Substantia nigra (tissue), 51 donors: ENCODE measurements at places on chromosomes 4 and X.

DNA sequence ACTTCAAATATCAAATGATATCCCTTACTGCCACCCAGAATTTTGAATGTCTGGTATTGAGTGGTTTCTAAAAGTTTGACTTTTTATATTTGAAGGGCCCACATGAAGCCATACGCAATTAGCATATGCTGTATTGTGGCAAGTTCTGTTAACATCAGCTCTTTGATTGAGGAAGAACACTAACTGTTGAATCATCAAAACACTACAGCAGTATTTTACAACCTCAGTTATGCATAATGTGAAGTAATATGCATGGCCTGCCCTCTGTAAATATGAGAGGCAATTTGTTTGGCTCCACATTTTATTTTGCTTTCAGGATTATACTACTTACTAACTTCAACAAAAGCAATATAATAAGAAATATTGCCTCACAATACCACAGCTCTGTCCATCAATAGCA, 62.2 kb upstream of the DMD start:
- no peak for DNase-seq

- DNase-seq: no peak
Observed at GRCh38 chr4:153579410-153579809, 104.7 kb upstream of the TLR2 start.

DNA sequence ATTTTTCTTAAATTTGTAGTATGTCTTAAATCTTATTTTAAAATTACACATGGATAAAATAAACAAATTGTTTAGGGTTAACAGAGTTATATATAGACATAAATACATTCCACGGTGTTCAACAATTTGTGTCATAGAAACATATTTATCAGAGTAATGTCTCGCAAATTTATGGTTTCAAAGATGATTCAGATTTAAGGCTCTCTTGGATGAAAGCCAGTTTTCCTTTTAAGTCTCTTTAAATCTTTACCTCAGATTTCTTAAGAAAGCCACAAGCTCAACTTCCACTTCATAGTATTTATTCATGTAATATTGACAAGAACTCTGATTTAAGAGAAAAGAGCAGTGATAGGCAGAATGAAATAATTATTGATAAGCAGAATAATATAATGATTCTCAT, 1254.8 kb upstream of the ADGRL3 start:
- no peak for DNase-seq

DNA sequence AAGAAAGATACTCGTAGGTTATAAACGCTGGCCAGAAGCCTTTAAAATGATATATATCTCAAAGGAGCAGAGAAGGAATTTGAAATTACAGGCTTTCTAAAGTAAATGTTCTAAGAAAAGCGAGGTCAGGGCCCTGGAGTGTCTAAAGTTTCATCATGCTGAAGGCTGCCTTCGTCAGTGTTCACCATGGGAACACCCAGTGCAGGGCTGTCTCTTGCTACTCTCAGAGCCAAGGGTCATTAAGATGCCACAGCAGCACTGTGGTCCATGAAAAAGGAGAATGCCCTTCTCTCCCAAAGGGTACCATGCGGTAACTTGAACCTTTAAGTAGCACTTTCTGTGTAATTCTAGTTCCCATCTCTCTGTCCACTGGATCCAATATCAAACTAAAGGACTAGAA, 174.5 kb upstream of the NWD2 start:
- no peak for DNase-seq

DNA sequence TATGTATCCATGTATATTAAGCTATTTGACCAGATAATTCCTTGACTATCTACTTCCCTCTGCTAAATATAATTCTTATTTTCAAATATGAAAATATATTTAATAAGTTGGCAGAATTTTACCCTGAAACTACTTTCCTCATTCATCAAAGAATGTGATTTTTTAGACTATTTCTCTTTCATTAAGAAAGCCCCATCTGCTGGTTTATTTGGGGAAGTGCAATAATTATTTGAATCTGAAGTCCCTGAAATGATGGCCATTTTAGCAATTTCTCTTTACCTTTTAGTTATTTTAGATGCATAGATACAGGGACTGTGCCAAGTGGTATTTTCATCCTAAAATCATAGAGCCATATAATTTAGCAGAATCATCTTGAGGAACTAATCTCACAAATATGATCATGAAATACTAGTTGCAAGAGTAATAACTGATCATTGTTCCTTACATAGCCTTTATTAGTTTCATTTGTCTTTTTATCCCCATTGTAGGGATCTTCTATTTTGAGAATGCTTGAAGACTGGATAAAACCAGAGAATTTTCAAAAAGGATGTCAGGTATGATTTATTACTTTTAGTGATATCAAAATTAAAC, 39.0 kb downstream of the ENPEP start:
- DNase-seq: no peak

GRCh38 chrX:20116577-20117240, at the start of gene MAP7D2:
TSS of gene MAP7D2 (minus strand) at chrX:20116907. CDS start at chrX:20116879, 28 bp downstream.
- DNase-seq: no peak

GRCh38 chr4:6423575-6423974, 48.8 kb downstream of the PPP2R2C start:
- DNase-seq: no peak

GRCh38 chr4:88706574-88706973, 8.9 kb upstream of the NAP1L5 start:
- DNase-seq: no peak

GRCh38 chr4:155773196-155773800, 14.5 kb downstream of the GUCY1B1 start:
- DNase-seq: no peak

GRCh38 chr4:92303621-92304027, at the start of gene GRID2:
TSS of gene GRID2 (plus strand) at chr4:92303966.
- peak; percentile 58 for DNase-seq

DNA sequence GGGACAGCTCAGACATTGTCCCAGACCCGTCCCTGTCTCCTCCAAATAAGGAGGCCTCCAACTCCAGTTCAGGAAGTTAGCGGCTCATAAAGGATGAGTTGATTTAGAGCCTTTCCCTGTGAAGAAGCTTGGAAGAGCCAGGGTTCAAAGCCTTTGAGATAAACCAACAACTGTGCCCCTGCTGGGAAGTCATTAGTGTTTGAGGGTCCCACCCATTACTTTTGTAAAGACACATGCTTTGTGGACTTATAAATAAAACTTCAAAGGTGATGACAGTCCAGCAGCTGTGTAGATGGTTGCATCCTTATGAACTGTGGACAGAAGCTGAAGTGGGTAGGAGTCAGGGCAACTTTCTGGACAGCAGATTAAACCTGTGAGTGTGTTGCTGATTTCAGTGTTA, 86.0 kb upstream of the PGRMC2 start:
- DNase-seq: no peak

DNA sequence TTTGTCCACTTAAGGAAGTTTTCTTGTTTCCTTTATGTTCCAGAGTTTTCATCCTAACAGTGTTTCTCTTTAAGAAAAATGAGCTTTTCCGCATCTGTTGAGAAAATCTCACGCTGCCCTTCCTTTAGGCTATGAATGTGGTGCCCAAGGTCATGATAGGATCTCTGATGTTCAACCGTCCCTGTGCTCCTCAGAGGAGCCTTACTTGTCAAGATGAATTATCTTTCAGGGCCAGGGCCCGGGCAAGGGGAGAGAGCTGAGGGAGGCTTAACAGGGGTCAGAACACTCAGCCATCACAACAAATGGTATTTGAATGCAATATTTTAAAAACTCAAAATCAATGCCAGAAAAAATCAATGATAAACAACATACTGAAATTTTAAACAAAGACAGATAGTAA, 6.2 kb upstream of the NELFA start:
- DNase-seq: no peak

DNA sequence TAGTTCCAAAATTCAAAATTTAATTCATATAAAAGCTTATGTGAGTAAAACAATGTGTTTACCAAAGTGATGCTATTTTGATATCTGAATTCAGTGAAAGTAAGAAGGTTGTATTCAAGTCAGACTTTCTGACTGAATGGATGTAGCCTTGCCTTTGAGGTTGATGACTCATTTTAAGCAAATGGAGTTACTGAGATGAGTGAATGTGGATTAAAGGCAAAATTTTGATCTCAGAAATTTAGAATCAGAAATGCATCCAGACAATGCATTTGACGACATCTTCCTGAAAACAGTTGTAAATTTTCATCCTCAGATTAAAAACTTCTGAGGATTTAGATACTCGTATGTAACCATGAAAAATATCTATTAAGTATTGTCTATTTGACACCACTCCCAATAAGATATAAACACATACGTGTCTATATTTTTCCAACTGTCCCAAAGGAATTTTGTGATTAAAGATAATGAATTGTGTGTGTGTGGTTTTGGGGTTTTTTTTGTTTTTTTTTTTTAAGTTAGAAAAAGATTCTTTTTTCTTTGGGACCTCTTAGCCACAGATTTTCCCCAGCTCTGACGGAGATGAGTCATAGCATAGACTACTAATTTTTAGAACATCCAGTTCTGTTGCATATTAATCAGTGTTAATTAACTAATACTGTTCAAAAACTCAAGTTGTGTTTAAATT, 34.4 kb downstream of the NFKB1 start:
- DNase-seq: no peak

- DNase-seq: peak; percentile 26
Observed at GRCh38 chr4:8468746-8469535, 28.4 kb downstream of the TRMT44 start.

GRCh38 chr4:47536966-47537365, 51.9 kb downstream of the ATP10D start:
- DNase-seq: no peak

GRCh38 chrX:30971774-30972603, 82.9 kb upstream of the TAB3 start:
- no peak for DNase-seq

DNA sequence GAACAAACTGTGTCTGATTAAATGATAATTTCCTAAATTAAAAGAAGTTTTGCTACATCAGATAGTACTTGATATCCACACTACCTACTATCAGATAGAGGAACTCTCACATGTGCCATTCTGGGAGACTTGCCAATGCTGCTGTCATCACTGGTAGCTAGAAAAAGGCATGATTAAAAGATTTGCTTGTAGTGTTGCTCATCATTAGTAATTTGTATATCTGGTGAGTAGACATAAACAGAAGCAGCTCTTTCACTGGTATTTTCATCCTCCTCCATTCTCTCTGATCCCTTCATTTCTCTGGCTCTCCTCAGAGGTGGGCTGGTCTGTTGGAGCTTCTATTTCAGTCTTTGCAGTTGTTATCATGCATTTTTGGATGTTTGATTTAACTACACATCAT, 56.0 kb downstream of the SPRY1 start:
- no peak for DNase-seq

DNA sequence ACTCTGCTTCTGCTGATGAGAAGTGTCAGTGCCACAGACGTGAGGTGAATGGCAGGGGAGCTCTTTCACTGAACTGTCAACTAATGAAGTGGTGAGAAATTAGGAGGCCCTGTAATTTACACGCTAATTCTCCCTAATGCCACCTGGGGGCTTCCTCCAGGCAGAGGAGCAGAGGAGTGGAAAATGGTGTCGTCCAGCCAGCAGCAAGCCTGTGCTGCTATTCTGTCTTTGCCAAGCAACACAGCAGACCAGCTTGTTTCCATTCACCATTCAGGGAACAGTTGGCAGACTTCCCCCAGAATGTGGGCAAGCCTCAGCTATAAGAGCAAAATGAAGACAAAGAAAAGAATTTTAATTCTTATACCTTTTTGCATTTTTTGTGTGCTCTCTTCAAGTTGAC, 245.2 kb upstream of the TET2 start:
- no peak for DNase-seq

GRCh38 chr4:174340714-174341113, 57.0 kb downstream of the CEP44 start:
- no peak for DNase-seq

GRCh38 chrX:53323196-53323595, 41.8 kb upstream of the IQSEC2 start:
- DNase-seq: no peak

- DNase-seq: no peak
Observed at GRCh38 chr4:170138580-170139194, 48.9 kb upstream of the AADAT start.

GRCh38 chr4:13887010-13887409, 259.5 kb upstream of the BOD1L1 start:
- DNase-seq: no peak

GRCh38 chr4:150950657-150951288, 64.3 kb downstream of the LRBA start:
- no peak for DNase-seq

GRCh38 chr4:183449193-183449882, 4.9 kb downstream of the CDKN2AIP start:
- no peak for DNase-seq

- DNase-seq: no peak
Observed at GRCh38 chrX:13101441-13102139, 57.2 kb upstream of the FAM9C start.

- DNase-seq: no peak
Observed at GRCh38 chrX:15468036-15468435, 25.1 kb downstream of the PIR start.

GRCh38 chrX:136679531-136679930, 31.6 kb downstream of the CD40LG start:
- DNase-seq: peak; percentile 15

DNA sequence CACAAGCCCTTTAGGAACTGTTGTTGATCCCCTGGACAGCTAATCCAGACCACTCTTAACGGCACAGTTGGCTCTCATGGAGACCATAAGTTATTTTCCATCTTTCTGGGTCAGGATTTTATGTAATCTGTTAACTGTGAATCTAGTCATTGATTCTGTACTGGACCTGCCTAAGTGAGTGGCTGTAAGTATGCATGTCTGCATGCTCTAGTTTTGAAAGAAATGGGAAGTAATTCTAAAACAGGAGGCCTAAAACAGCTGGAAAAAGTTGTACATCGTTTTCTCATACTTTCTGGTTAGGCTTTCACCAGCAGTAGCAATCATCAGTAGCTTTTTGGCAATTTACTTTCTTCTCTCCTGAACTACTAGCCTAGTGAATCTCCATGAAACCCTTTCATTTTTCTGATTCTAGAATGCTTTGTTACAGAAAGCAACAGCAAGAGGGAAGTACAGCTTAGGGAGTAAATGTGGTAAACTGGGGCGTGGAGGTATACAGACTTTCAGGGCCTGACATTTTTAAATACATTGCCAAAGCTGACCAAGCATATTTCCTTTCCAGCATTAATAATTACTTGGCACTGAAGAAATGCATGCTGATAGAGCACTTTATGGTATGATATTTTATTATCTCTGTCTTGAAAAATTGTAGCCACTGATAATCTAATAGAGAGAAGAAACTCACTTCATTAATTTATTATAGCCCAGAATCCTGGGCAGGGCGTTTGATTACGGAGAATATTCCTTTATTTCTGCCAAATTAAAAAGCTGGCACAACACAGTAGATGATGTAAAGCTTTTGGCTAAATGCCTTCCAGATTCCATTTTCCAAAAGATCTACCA, 202.7 kb downstream of the BANK1 start:
- no peak for DNase-seq

- no peak for DNase-seq
Observed at GRCh38 chrX:149213264-149213663, 291.8 kb downstream of the IDS start.

- DNase-seq: no peak
Observed at GRCh38 chr4:26001413-26001812, 87.4 kb downstream of the SMIM20 start.

GRCh38 chr4:124851741-124852140, 139.2 kb upstream of the ANKRD50 start:
- no peak for DNase-seq

GRCh38 chr4:131248314-131248713, 1900.8 kb upstream of the PCDH10 start:
- DNase-seq: no peak

GRCh38 chrX:153832728-153833127, 2.4 kb upstream of the PDZD4 start:
- no peak for DNase-seq

- DNase-seq: no peak
Observed at GRCh38 chr4:8038083-8038482, 98.4 kb upstream of the AFAP1 start.

- DNase-seq: no peak
Observed at GRCh38 chrX:118459494-118459893, 36.1 kb upstream of the DOCK11 start.
